ENCODE measurements at places on chromosomes 1 and 21. TPM values are rescaled to one million over a fixed set of nuclear protein-coding genes. Genes with fewer than 3 reads are reported as not detected.

SHISA4 gene
- total RNA-seq, result 2.5 TPM

UBXN10 gene
- 0.04 TPM for total RNA-seq

TLR5 gene
- total RNA-seq, result 0.08 TPM

CCDC17 gene
- total RNA-seq, result 0.23 TPM

FCRL1 gene
- not detected for total RNA-seq

CELA2A gene
- not detected for total RNA-seq

VPS72 gene
- total RNA-seq, result 43.2 TPM

LPAR3 gene
- 40.6 TPM for total RNA-seq

VASH2 gene
- 0.04 TPM for total RNA-seq
